Kidney (tissue), 22 donors: ENCODE measurements at places on chromosomes 1 and 21.

DNA sequence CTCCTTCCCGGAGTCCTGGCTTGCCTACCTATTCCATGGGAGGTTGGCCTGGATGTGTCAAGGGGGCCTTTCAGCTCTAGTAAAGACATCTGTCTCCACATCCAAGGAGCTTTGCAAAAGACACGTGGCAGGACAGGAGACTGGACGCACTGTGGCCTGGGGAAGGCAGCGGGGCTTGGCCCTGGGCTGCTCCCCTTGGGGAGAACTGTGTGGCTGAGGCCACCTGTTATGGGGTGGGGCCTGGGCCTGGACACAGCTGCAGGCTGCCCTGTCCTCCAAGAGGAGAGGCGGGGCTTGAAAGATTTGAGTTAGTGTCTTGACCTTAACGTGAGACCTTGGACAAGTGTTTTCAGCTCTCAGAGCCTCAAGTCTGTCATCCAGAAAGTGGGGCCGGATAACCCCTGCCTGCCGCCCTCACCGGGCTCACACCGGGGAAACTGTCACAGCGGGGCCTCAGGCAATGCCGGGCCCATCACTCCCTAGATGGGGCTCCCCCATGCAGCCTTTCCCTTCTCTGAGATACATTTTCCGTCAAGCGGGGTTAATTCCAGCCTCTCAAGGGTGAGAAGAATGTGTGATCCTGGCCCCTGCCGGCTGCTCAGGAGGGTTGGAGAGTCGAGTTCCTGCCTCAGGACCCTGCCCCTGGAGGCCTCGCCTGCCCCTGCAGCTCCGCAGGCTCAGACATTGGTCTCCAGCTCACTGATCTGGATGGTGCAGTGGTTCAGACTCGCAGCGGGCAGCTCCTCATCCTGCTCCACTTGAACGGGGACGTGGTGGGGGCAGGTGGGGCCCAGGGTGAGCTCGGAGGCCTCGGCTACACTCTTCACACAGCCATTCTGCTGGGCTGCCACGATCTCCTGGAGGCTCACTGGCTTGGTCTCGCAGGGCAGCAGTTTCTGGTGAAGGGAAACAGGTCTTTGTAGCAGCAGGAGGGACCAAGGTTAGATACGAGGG lies 25.6 kb downstream of the PODN start:
- DNase-seq, result no peak

- DNase-seq, result no peak
Observed at GRCh38 chr1:154170547-154171222, 15.8 kb upstream of the NUP210L start.

DNA sequence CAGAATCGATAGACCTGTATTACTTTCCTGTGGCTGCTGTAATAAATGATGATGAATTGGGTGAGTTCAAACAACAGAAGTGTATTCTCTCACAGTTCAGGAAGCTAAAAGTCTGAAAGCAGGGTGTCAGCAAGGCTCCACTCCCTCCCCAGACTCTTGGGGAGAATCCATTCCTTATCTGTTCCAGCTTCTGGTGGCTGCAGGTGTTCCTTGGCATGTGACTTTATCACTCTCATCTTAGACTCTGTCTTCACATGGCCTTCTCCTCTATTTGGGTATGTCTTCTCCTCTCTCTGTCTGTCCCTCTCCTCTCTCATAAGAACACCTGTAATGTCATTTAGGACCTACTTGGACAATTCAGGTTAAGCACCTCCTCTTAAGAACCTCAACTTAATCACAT lies 44.1 kb upstream of the SLC2A1 start:
- no peak for DNase-seq

DNA sequence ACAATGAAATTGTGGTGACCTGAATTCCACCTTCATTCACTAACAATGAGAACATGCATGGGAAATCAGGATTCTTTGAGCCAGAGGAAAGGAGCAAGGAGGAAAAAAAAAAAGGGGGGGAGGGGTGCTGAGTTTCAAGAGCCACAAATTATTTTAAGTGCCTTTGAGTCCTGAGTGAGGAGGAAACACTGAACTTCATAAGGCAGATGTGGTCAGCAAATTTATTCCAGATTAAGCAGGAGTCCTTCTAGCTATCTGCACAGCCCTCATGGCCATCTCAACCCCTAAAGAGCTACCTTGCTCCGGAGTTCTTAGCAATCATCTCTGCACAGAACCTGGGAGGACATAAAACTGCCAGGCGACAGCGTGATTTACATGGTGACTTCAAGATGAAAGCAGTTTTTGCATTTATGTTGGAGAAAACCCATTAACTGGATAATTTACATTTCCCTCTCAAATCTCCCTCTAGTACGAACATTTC lies 21.7 kb downstream of the ASTN1 start:
- peak; percentile 33 for DNase-seq

- no peak for DNase-seq
Observed at GRCh38 chr21:21132390-21132789, 134.2 kb downstream of the NCAM2 start.

GRCh38 chr21:38937844-38938243 lies 132.1 kb downstream of the ETS2 start:
- DNase-seq, result no peak

GRCh38 chr1:150008699-150009098 lies 1.8 kb downstream of the OTUD7B start:
- no peak for DNase-seq

DNA sequence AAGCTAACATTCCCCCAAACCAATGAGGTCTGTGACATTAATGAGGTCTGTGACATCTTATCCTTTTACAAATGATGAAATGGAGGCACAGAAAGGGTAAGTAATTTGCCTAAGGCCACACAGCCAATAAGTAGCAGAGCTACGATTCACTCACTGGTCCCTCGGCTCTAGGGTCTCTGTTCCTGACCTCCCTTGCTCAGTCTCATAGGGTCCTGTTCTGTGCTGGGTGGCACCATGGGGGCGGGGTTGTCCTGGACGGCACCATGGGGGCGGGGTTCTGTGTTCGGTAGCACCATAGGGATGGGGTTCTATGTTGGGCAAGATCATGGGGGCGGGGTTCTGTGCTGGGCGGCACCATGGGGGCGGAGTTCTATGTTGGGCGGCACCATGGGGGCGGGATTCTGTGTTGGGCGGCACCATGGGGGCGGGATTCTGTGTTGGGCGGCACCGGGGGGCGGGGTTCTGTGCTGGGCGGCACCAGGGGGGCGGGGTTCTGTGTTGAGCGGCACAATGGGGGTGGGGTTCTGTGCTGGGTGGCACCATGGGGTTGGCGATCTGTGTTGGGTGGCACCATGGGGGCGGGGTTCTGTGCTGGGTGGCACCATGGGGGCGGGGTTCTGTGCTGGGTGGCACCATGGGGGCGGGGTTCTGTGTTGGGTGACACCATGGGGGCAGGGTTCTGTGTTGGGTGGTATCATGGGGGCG lies 55.6 kb downstream of the CLSTN1 start:
- DNase-seq, result no peak

DNA sequence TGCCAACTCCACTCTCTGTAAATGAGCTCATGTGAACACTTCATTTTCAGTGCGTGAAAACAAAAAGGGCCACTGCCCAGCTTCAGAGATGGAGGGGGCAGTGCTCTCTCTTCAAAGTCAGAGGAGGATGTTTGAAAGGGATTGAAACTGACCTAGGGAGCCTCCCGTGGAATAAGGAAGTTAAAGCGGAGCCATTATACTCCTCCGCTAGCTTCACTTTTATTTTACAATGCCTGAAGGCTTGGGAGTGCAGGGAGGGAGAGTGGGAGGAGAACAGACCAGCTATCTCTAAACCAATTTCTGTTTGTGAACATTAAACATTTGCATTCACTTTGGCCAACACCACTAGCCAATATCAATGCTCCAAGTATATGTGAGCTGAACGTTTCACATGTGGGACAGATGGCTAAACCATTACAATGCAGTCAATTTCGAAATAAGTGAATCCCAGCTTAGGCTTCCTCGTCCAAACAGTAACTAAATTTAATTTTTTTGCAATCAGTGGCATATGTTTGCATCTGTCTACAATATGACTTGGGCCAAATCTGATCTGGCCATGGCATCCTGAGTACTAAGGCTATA lies 126.9 kb downstream of the ESRRG start:
- peak; percentile 52 for DNase-seq

DNA sequence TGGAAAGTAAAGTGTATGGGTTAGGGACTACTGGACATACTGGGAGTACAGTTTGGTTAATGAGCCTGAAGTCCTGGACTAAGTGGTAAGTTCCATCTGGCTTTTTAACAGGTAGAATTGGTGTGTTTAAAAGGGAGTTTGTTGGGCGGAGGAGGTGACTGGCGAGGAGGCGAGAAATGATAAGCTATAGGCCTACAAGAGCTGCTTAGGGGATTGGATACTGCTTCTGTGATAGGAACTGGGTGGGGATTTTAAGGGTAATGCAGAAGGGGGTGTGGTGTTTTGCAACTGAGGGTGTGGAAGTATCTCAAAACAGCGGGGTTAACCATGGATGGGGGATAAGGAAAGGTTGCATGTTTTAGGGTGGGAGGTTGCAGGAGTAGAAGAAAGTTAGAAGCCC lies 3.5 kb downstream of the ERVH48-1 start:
- DNase-seq, result no peak

GRCh38 chr1:65208563-65208973 lies 60.6 kb downstream of the AK4 start:
- no peak for DNase-seq

GRCh38 chr1:109632671-109633346 lies 13.2 kb downstream of the AMPD2 start:
- DNase-seq, result no peak

GRCh38 chr1:213466541-213466940 lies 415.5 kb downstream of the RPS6KC1 start:
- DNase-seq, result no peak

- DNase-seq, result no peak
Observed at GRCh38 chr1:75257424-75257823, 123.2 kb downstream of the LHX8 start.

DNA sequence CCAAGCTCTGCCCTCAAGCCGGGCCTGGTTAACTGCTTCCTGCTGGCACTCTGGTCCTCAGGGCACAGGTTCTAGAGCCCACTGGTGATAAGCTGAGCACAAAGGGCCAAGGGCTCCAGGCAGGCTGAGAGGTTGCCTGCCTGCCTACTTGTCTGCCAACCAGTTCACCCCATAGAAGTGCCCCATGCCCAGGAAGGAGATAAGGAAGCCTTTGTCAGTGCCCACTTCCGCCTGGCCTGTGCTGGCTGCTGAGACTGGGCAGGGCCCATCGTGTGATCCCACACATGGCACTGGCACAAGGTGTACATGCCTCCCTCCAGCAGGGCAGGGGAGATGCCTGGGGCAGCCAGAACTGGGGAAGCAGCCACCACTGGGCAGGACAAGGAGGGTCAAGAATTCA lies 24.1 kb downstream of the SLC9A1 start:
- DNase-seq, result no peak

DNA sequence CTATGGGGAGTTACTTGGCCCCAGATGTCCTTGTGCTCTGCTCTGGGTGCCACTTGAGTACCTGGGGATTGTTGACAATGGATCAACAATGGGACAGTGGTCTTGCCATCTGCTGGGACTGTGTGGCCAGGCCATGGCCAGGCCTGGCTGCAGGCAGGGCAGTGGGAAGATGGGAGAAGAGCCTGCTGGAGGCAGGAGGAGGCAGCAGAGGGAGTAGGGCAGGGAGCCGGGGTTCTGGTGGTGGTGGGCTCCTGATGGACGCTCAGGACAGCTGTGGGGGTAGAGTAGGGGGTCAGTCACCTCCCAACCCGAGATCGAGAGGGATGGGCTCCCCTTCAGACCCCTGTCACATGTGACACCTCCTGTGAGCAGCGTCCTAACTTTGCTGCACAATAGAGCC lies 81.0 kb downstream of the ARHGEF10L start:
- DNase-seq, result no peak

DNA sequence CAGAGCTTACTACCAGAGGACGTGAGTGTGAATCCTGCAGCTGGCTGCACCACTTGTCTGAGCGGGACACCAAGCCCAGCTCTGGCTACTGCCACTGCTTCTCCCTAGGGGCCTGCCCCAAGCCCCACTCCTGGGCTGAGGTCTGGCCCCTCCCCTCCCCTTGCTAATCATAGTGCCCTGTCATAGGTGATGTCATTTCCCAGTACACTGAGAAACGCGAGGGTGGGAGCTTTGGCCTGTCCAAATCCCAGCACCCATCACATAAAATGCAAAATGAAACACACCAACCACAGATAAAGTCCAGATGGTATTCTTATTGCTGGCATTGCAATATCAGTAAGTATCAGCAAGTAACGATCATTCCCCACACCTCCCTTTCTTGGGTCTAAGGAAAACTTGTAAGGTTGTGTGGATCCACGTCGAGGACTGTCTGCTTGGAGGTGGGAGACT lies 77.7 kb downstream of the TOMM20 start:
- DNase-seq, result peak; percentile 81

DNA sequence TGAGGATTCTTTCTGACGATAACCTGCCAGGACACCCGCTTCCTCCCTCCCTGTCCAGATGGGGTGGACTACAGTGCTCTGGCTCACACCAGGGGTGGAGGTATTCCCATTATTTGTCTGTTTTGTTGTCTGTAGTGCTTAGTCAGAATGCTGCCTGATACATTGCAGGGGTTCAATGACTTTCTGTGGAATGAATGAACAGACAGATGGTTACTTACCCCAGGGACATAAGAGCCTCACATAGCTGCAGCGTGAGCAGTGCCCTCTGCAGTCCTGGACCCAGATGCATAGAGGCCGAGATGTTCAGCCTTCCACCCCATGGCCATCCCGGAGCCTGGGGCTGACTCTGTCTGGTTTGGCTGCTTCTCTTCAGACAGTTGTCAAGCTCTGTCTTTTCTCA lies 13.0 kb upstream of the F3 start:
- no peak for DNase-seq

GRCh38 chr1:68087184-68087583 lies 36.8 kb upstream of the DIRAS3 start:
- DNase-seq, result no peak

- DNase-seq, result no peak
Observed at GRCh38 chr1:160189649-160190625, at the start of gene CASQ1. Gene CASQ1 (plus strand): TSS chr1:160190575. CDS start chr1:160190752, 177 bp downstream.

- DNase-seq, result no peak
Observed at GRCh38 chr1:40803447-40803846, 19.9 kb downstream of the KCNQ4 start.

DNA sequence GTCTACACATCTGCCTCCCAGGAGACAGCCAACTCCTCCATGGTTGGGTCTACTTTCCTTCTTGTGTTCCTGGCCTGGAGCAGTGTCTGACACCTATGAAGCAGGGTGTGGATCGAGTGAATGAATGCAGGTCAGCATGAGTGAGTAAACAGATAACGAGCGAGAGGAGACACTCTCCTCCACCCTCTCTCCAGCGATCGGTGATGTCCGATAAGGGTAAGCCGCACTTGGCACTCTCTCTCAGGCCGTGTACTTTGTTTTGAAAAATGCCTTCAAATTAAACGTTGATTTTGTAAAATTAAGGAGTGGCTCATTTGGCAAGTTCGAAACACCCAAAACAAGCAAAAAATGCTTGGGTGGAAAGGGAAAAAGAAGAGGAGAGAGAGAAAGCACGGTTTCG lies 43.8 kb upstream of the DMRTB1 start:
- DNase-seq, result no peak

GRCh38 chr1:226647719-226648118 lies 91.4 kb downstream of the ITPKB start:
- no peak for DNase-seq
